ENCODE measurements at places on chromosomes 2 and 18.
A peak's percentile ranks its signal among the peaks of the same experiment; 100 is the strongest.

GRCh38 chr2:98480598-98480997 lies 35.9 kb downstream of the INPP4A start:
- DNase-seq, result no peak

- peak; percentile 43 for DNase-seq
Observed at GRCh38 chr2:180980943-180981911, 822 bp downstream of the UBE2E3 start.

GRCh38 chr2:143486976-143487375 lies 357.8 kb downstream of the ARHGAP15 start:
- no peak for DNase-seq

DNA sequence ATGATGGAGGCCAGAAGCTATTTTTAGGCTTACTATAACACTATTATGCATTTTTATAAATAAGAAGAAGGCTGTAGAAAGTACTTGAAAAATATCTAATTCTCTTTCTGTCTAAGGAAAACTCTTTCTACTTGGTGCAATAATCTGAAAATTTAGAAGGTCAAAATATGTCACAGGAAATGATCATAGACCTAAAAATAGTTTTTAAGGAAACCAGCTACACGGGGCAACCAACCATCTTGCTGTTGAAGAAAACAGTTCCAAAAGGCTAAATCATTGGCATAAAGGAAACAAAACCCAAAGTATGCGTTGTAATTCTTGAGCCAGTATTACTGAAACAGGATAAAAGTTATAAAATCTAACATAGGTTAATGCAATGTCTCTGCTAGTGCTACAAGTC lies 40.2 kb downstream of the SOCS6 start:
- no peak for DNase-seq

DNA sequence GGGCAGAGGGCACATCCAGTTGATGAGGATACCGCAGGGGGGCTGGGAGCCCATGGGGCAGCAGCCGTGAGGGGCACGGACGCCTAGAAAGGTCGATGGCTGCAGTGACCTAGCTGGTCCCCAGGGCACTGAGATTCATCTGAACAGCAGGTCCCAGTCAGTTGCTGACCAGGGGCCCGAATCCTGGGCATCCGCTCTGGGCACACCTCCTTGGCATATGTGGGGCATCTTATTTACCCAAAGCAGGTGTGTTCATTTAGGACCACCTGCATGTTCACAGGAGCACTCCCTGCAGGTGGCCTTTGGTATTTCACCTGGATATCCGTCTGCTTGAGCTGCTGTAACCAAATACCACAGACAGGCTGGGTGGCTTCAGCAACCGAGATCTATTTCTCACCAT lies 72.0 kb upstream of the ODC1 start:
- no peak for DNase-seq

- no peak for DNase-seq
Observed at GRCh38 chr2:43220760-43221123, 5.7 kb downstream of the ZFP36L2 start.

GRCh38 chr2:63755216-63755615 lies 86.5 kb upstream of the UGP2 start:
- no peak for DNase-seq

DNA sequence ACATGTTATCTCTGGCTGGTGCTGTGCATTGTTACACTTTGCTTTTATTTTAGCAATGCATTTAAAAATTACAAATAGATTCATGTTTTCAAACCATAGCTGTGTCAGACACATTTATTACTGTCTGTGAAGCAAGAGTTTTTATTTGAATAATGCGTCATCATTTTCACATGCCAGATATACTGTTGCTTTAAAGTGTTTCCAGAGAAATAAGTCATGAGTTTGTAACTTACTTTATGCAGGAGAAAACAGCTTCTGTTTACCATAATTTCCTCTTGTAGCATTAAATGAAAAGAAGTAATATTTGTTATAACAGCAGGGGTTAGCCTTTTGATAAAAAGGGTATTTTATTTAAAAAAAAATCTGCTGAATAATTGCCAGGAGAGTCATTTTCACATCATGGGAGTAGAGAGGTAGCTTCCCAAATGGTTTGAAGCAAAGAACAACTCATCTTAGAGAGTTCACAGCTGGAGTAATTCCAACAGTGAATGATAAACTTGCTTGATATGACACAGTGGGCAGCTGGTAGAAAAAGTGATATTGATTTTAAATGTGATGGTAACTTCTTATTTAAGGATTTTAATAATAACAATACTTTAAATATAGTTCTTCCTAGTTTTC lies 1274.5 kb upstream of the CRIM1 start:
- no peak for DNase-seq

DNA sequence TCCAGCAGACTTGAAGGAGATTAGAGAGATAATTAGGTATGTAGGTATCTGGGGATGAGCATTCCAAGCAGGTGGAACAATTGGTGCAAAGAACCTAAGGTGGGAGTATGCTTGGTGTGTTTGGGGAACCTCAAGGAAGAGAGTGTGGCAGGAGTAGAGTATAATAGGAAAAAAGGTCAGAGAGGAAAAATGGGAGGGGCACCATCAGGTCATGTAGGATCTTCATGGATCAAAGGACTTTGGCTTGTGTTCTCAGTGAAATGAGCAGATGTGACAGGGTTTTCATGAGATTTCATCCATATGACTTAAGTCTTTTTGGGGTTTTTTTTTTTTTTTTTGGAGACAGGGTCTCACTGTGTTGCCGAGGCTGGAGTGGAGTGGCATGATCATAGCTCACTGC lies 47.3 kb downstream of the RBBP8 start:
- no peak for DNase-seq

- no peak for DNase-seq
Observed at GRCh38 chr18:63606526-63606925, 19.4 kb downstream of the SERPINB13 start.

DNA sequence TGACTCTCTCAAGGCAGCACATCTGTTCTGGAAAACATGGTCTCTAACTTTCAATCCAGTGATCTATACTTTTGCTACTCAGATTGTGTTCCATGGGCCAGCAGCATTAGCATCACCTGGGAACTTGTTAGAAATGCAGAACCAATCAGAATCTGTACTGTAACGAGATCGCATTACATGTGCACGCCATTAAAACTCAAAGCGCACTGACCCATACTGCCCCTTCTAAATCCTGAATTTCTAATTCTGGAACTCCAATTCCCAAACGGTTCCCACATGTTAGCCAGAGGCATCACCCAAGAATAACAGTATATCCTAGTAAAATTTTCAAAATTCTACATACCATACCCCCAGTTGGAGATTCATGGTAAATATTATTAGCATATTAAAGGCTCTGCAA lies 10.5 kb upstream of the DCTN1 start:
- DNase-seq, result no peak

DNA sequence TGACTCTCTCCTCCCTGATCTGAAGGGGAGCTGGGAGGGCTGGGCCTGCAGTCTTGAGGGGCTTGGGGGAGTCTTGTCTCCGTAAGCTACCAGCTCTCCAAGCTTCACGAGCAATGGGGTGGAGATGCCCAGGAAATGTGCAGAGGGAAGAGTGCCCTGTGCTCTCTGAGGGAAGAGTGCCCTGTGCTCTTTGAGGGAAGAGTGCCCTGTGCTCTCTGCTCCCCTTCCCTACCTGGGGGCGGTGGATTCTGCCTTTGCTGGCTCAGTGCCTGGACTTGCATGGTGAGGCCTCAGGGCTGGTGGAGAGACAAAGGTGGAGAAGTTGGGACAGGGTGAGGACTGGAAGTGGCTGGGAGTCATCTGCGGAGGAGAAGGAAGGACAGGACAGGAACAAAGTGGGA lies 72.7 kb downstream of the TWIST2 start:
- no peak for DNase-seq
